CD4-positive, alpha-beta T cell treated with Interleukin-4 for 1 hour (primary cell): ENCODE measurements at places on chromosomes 3 and 15.

DNA sequence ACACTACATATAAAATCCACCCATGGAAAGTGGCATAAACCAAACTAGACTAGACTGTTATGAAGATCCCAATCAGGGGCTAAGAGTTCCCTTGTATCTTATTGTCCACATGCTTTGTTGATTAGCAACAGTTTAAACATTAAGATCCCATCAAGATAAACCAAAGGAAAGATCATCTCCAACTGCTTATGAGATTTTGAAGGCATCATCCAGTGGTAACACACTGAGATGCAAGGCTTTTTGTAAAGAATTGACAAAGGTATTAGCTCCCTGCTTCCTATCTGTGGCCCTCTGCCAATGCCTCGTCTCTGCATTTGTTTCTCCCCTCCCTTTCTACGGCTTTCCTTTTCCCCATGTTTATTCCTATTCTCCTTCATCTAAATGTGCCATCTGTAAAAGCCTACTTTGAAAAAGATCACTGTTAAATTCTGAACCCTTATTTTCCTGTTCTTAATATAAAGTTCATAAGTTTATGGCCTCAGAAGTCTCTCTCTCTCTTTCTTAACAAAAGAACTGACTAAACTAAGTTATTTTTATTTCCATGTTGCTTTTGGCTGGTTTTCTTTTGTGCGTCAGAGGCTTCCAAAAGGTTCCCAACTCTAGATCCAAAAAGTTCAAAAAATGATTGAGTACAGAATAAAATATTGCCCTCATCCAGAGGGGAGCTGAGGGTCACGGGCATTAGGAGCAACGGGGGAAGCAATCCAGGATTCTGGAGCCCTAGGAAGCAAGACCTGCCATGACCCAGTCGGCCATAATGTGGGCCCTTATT, 5.5 kb downstream of the PLD1 start:
- no peak for DNase-seq

- DNase-seq, result peak; percentile 14
Observed at GRCh38 chr3:48222616-48223513, at the start of gene CAMP. TSS of gene CAMP (plus strand) at chr3:48223495. CDS start at chr3:48223512, 17 bp downstream.

GRCh38 chr3:71813704-71814103, 28.8 kb upstream of the PROK2 start:
- DNase-seq, result no peak

DNA sequence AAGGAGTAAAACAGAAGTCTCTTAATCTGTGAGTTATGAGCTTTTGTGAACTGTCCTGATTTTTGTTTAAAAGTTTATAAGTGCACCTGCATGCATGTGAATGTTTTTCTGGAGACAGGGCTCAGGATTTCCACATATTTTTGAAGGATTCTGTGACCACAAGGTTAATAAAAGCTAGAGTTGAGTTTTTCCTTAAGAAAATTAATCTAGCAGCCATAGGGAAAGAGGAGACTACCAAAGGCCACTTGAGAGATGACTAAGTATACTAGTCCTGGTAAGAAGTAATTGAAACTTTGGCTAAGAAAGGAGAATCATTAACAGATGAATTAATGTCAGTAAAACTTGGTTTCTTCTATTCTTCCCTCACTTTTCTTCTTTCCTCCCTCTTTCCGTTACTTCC, 176.8 kb upstream of the EPHA3 start:
- DNase-seq, result no peak

GRCh38 chr3:180698760-180699270, 19.5 kb upstream of the CCDC39 start:
- DNase-seq, result no peak

DNA sequence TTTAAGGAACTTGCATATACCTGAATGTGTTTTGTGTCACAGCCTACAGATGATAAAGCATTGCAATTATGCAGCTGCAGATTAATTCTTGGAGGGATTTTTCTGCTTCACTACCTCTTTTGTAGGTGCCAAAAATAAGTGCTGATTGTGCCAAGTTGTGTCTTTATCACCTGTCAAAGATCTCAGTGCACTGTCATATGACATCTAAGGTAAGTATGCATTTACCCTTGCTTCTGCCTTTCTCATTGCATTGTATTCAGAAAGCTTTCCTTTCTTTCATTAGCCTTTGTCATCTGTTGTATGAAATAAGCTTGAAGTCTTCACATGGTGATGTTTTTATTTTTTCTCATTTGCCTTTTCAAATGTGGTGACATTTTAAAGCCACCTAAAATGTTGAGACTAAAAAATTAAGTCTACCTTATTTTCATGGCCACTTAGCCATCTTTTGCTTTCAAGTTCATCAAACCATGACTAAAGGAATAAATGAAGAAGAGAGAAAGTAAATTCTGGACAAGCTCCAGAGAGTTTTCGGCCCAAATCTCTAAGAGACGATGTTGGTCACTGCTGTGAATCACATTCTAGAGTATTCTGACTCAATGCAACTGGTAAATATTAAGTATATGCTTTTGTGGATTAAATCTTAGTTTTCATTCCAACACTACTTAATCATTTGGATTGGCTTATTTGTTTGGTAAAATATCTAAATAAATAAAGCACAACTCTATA, 381.8 kb upstream of the EPHA3 start:
- DNase-seq, result no peak

DNA sequence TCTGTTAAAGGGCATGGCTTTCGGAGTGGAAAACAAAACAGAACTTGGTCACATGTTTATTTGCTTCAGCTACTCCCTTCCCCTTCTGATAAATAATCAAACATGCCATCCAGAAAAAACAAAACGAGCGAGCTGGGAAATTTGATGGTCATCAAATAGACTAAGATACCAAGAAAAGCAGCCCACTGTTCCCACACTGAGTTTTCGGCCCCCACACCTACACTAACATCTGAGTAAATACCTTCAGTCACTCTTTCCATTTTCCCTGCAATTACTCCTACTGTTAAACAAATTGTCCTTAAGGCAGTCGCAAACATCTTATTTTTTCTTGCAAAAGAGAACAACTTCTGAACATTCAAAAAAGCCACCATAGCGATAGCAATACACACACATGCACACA, 454.6 kb downstream of the FOXP1 start:
- peak; percentile 24 for DNase-seq

DNA sequence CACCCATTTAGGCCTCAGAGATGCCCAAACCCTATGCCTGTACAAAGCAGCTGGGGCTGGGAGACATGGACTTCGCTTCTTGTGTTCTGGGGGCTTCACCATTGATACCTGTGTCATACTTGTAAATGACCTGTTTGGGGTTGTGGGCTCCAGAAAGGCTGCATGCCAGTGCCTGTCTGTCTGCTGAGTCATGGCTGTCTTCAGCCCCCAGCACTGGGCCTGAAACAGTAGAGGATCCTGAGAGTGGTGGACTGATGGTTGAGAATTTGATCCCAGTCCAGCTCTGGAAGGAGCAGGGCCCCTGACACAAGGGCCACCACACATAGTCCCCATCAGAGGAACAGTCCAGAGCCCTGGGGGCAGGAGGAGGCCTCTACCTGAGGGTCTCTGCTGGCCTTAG, 24.6 kb upstream of the APEH start:
- no peak for DNase-seq

DNA sequence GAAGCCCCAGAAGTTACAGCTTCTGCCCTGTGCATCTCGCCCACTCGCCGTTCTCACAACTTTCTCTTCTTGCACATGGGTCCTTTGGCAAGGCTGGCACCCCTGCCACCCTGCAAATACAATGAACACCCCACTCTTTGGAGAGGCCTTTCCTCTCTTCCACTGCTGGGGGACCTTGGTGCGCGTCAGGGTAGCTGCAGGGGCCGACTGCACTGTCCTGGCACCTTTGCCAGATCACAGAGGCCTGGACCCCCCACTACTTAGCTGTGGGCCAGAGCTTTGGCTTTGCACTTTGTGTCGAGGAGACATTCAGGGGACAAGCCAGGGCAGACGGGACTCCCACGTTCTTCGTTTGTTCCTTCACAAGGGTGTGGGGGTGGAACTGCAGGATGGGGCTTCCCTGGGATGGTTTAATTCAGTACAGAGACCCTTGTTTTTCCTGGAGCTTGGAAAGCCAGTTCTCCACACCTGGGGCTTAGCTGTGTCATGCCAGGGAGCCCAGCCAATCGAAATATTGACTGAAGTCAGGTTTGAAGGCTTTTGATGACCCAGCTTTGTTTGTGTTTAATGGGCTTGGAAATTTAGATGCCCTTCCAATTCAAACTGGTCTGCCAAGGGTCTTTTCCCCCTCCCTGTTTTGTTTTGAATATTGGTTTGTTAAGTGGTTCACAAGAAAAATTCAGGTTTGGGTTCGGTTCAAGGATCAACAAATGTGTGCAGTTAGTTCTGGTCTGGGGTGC, 256.1 kb upstream of the TLE3 start:
- DNase-seq, result no peak

- no peak for DNase-seq
Observed at GRCh38 chr15:58232281-58233065, 94.3 kb downstream of the AQP9 start.

GRCh38 chr15:38667890-38668850, 103.6 kb upstream of the RASGRP1 start:
- no peak for DNase-seq

GRCh38 chr15:94125698-94126097, 105.7 kb upstream of the MCTP2 start:
- no peak for DNase-seq

- no peak for DNase-seq
Observed at GRCh38 chr3:121956363-121956762, 62.2 kb downstream of the SLC15A2 start.

- no peak for DNase-seq
Observed at GRCh38 chr3:79765911-79766310, 1.9 kb downstream of the ROBO1 start.

- peak; percentile 45 for DNase-seq
Observed at GRCh38 chr15:65916664-65917406, 47.5 kb downstream of the RAB11A start.

GRCh38 chr3:97265237-97266005, 451.0 kb downstream of the EPHA6 start:
- DNase-seq, result no peak

- no peak for DNase-seq
Observed at GRCh38 chr3:133209871-133210550, 171.8 kb downstream of the TMEM108 start.

DNA sequence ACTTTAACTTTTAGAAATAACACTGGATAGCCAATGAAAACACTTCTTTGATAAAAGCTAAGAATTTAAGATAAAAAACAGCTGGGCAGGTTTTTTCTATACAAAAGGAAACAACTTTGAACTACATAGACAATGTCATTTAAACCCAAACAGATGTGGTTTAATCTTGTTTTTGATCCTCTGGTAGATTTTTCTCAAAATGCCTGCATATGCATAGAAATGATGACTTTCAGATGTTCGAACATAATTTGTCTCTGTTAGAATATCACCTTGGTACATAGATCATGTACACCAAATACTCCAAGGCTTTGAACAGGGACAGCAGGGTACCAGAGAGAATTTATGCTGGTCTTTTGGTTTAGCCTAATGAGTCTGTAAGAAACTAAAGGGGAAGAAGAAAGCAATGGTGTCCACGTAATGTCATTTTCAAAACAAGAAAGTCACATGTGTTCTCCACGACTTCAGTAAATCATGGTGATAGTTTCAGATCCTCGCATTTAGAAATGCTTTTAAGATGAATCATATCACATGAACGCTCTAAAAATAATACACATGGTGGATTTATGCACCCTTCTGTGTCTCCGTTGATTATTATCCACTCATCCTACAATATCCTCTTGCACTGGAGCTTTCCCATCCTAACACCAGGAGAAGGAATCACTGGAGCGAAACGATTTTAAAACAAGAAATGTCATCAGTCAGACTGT, 160.1 kb upstream of the PDZRN3 start:
- DNase-seq, result no peak

DNA sequence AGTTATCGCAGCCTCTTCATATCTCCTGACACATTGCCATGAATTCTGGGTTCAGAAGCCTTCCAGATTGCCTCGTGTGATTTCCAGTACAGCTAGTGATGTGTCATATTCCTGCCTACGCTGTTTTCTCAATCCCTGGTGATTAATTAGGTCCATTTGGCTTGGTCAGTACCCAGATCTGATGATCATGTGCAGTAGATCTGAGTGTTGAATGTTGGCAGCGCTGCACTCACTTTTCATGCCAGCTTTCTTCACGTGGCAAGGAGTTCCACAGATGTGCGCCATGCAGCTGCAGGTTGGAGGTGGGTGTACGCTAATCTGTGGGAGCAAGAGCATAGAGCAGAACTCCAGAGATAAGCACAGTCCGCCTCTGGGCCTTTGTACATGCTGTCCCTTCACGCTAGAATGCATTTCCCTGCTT, 86.9 kb upstream of the COL6A5 start:
- DNase-seq, result no peak

DNA sequence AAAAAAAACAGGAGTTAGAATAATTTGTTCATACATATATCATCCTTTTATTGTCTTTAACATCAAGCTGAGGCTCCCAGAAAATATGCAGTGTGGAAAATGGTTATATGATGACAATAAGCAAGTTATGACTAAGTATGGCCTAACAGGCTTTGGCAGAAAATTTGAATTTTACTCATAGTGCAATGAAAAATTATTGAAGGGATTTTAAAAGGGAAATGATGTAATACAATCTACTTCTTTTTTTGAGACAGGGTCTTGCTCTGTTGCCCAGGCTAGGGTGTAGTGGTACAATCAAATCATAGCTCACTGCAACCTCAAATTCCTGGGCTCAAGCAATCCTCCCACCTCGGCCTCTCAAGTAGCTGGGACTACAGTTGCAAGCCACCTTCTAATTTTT, 78.7 kb downstream of the FAIM start:
- no peak for DNase-seq

- DNase-seq, result no peak
Observed at GRCh38 chr3:170383567-170383966, 26.1 kb downstream of the SKIL start.

- DNase-seq, result no peak
Observed at GRCh38 chr3:8319935-8320634, 181.5 kb upstream of the LMCD1 start.

- DNase-seq, result no peak
Observed at GRCh38 chr3:138349926-138350665, 1.7 kb downstream of the MRAS start.

GRCh38 chr3:127203024-127203423, 10.1 kb downstream of the PRR23E start:
- no peak for DNase-seq

DNA sequence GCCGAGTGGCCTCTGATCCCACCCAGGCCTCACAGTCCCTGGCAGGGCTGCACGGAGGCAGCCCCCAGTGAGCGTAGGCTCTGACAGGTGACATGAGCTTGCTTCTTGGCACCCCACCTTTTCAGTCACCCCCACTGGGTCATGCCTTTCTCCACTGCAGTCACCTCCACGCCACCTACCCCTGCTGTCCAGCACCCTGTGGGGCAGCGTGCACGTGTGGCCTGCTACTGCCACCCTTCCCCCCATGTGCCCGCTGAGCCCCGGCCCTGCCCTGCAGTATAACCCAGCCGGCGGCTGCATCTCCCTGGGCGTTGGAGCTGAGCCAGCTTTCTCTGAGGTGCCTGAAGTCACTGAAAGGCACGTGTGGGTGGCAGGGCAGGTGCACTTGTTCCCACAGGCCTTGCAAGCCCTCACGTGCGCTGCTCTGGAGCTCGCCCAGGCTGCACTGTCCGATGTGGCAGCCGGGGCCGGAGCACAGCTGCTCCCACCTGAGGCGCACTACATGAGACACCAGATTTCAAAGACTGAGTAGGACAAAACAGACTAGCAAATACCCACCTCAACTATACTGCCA, 65.6 kb downstream of the NIPA2 start:
- no peak for DNase-seq
